Memory B cell (primary cell): ENCODE measurements at places on chromosomes 12 and 14.
A peak's percentile ranks its signal among the peaks of the same experiment; 100 is the strongest.

DNA sequence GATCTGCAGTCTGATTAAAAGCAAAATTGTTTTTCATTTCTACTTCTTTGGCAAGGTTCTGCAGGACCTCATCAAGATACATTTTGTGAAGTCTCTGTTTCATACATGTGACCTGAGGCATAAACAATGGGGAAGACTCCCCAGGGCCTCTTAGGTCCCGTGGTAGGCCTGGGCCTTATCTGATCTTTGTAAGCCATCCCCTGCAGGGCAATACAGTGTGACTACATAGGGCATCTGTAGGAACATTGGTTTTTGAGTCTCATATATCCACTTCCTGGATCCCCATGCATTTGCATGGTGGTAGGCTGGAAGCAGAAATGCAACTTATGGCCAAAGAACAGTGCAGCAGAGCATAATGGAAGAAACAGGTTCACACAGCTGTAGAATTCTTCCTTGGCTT lies 6.0 kb downstream of the FAR2 start:
- H3K27ac ChIP-seq, result no peak overlapping the region
- H3K4me1 ChIP-seq, result peaks cover 4% of the 10 kb centered on the region
- H3K27me3 ChIP-seq, result peaks cover 4% of the 10 kb centered on the region
- DNase-seq, result no peak
- no peak overlapping the region for H3K4me3 ChIP-seq
- H3K36me3 ChIP-seq, result no peaks in the 10 kb centered on the region

DNA sequence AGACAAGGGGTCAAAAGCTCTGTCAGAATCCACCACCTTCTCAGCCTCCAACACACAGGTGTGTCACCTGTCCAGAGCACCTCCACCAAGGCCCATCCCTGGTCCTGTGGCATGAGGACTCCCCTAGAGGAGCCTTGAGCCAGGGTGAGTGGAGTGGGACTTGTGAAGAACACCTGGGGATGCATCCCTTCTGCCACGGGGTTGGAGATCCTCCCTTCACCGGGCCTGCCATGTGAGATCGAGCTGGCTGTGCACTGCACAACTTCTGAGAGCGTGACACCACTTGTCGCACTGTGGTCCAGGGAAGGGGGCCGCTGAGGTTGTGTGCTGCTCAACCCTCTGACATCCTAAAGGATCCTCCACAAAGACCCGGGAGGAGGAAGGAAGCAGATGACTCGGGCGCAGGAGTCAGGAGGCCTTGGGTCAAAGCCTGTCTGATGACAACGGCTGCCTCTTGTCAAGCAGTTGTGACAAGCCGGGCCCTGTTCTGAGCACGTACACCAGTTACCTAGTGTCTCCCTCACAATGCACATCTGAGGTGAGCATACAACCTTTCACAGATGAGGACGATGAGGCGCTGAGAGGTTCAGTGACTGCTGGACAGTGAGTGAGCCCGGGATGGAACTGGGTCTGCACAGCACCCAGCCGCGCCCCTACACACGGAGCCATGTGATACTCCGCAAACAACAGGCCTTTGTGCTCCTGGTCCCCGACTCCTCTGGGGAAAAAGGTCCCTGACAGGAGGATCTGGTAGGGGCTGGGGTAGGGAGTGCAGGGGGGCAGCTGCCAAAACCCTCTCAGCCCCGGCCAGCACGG lies 35.6 kb downstream of the CHGA start:
- H3K4me1 ChIP-seq, result no peaks in the 10 kb centered on the region
- H3K27me3 ChIP-seq, result no peaks in the 10 kb centered on the region
- no peak overlapping the region for H3K4me3 ChIP-seq
- H3K36me3 ChIP-seq, result peaks cover 11% of the 10 kb centered on the region
- peak overlapping the region; percentile 58 for H3K27ac ChIP-seq

GRCh38 chr12:19273482-19274330 lies 144.2 kb downstream of the PLEKHA5 start:
- no peaks in the 10 kb centered on the region for H3K4me1 ChIP-seq
- H3K36me3 ChIP-seq, result no peaks in the 10 kb centered on the region
- no peaks in the 10 kb centered on the region for H3K27me3 ChIP-seq

GRCh38 chr14:52458721-52459085 lies 93.6 kb downstream of the TXNDC16 start:
- no peak for DNase-seq
- H3K4me1 ChIP-seq, result no peaks in the 10 kb centered on the region

- DNase-seq, result no peak
- H3K27ac ChIP-seq, result no peak overlapping the region
- H3K4me1 ChIP-seq, result no peaks in the 10 kb centered on the region
- no peaks in the 10 kb centered on the region for H3K36me3 ChIP-seq
- H3K27me3 ChIP-seq, result peaks cover 4% of the 10 kb centered on the region
- H3K4me3 ChIP-seq, result no peak overlapping the region
Observed at GRCh38 chr14:59844186-59844812, 26.3 kb downstream of the RTN1 start.

GRCh38 chr12:112855375-112855774 lies 51.4 kb upstream of the OAS1 start:
- no peak overlapping the region for H3K4me3 ChIP-seq
- DNase-seq, result no peak
- peaks cover 18% of the 10 kb centered on the region for H3K27me3 ChIP-seq
- H3K4me1 ChIP-seq, result no peaks in the 10 kb centered on the region

DNA sequence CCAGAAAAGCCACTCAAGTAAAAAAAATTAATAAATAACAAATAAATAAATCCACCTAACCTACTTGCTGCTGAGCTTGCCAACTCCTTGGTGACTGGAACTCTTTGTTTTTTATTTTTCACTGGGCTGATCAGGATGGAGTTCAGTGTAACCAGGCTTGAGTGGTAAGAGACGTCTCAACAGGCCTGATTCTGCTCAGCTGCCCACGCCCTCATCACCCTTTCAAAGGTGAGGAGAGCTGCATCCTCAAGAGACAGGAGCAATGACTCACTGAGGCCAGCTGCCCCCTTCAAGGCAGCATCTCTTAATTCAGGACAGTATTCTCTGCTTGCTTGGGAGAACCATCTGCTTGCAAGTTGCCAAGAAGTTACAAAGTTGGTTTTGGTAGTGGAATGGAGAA lies 111.9 kb upstream of the CPM start:
- no peaks in the 10 kb centered on the region for H3K4me1 ChIP-seq
- H3K36me3 ChIP-seq, result no peaks in the 10 kb centered on the region
- DNase-seq, result no peak
- no peak overlapping the region for H3K4me3 ChIP-seq

DNA sequence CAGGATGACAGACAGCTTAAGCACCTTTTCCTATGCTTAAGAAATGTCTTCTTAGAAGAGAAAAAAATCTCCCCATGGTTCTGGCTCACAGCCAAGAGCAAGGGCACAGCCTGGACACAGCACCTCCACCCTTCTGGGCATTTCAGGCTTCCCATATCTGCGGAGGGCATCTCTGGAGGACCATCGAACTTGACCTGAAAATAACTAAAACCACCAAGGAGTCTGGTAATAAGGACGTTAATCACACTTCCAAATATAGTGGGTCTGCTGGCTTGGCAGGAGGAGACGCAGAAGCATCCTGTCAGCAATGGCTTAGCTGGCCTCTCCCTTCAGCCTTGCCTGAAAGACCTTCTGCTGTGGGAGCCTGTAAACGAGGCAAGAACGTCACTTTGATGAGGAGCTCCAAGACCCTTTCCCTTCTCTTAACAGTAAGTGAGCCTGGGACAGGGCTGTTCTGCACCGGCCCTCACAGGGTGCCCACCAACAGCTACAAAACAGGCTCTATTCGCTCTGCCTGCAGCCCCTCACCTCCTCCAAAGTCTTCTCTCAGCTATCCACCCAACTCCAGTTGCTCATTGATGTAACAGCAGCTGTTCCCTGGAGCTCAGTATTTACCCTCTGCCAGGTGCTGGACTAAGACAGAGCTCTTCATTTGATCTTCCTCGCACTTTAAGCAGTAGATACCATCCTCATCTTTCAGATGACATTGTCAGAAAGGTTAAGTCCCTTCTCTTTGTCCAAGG lies 13.2 kb downstream of the SETD3 start:
- H3K36me3 ChIP-seq, result peaks cover 9% of the 10 kb centered on the region
- no peak overlapping the region for H3K4me3 ChIP-seq
- peaks cover 25% of the 10 kb centered on the region for H3K4me1 ChIP-seq
- H3K27ac ChIP-seq, result no peak overlapping the region

DNA sequence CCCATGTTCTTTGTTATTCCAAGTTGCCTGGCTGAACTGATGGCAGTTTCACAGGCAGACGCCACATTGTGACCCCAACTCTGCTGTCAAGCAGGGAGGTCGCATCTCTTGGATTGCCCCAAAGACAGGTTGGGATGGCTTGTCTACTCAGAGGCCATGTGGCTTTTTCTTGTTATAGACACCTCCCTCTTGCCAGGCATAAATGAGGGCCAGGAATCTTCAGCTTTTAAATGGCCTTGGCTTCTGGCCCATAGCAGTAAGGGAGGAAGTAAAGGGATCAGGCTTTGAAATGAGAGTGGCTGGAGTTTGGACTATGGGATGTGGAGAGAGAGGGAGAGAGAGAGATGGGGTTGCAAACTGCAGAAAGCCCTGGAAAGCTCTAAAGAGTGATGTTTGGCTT lies 215.0 kb downstream of the TBX5 start:
- H3K4me3 ChIP-seq, result no peak overlapping the region
- peaks cover 5% of the 10 kb centered on the region for H3K27me3 ChIP-seq
- no peaks in the 10 kb centered on the region for H3K4me1 ChIP-seq
- no peak for DNase-seq

- H3K4me1 ChIP-seq, result peaks cover 17% of the 10 kb centered on the region
- no peaks in the 10 kb centered on the region for H3K27me3 ChIP-seq
- no peaks in the 10 kb centered on the region for H3K36me3 ChIP-seq
- H3K4me3 ChIP-seq, result no peak overlapping the region
Observed at GRCh38 chr12:123265851-123266678, 5.6 kb downstream of the CDK2AP1 start.

- no peak overlapping the region for H3K27ac ChIP-seq
- H3K36me3 ChIP-seq, result peaks cover 6% of the 10 kb centered on the region
- no peak overlapping the region for H3K4me3 ChIP-seq
Observed at GRCh38 chr12:19451196-19451595, 11.9 kb downstream of the AEBP2 start.

DNA sequence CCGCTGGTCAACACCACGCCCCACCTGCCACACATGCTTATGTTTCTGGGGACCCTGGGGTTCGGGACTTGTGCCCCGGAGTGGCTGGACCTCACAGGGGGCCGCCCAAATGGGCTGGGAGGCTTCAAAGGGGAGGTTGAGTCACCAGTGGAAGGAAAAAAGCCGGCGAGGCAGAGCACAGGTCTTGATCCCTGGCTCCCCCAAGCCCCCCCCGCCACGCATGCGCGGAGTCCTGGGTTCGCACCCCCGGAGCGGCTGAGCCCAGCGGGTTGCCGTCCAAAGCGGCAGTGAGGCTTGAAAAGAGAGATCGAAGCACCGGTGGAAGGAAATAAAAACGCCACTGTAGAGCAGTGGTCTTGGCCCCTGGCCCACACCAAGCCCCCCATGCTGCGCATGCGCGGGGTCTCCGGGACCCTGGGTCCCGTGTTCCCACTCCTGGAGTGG lies 313.5 kb downstream of the ALG10 start:
- H3K4me1 ChIP-seq, result no peaks in the 10 kb centered on the region
- H3K36me3 ChIP-seq, result peaks cover 2% of the 10 kb centered on the region
- DNase-seq, result no peak

- no peaks in the 10 kb centered on the region for H3K27me3 ChIP-seq
- H3K36me3 ChIP-seq, result peaks cover 18% of the 10 kb centered on the region
- no peak overlapping the region for H3K27ac ChIP-seq
- H3K4me3 ChIP-seq, result no peak overlapping the region
Observed at GRCh38 chr12:50776749-50777728, 13.1 kb downstream of the ATF1 start.

- H3K36me3 ChIP-seq, result no peaks in the 10 kb centered on the region
- no peak overlapping the region for H3K4me3 ChIP-seq
- DNase-seq, result no peak
- H3K4me1 ChIP-seq, result no peaks in the 10 kb centered on the region
- no peak overlapping the region for H3K27ac ChIP-seq
Observed at GRCh38 chr14:76117789-76118484, 33.8 kb upstream of the GPATCH2L start.

GRCh38 chr14:70714055-70714550 lies 72.4 kb downstream of the TTC9 start:
- no peaks in the 10 kb centered on the region for H3K36me3 ChIP-seq
- H3K27me3 ChIP-seq, result peaks cover 1% of the 10 kb centered on the region
- peak; percentile 59 for DNase-seq
- H3K27ac ChIP-seq, result no peak overlapping the region
- H3K4me3 ChIP-seq, result no peak overlapping the region

DNA sequence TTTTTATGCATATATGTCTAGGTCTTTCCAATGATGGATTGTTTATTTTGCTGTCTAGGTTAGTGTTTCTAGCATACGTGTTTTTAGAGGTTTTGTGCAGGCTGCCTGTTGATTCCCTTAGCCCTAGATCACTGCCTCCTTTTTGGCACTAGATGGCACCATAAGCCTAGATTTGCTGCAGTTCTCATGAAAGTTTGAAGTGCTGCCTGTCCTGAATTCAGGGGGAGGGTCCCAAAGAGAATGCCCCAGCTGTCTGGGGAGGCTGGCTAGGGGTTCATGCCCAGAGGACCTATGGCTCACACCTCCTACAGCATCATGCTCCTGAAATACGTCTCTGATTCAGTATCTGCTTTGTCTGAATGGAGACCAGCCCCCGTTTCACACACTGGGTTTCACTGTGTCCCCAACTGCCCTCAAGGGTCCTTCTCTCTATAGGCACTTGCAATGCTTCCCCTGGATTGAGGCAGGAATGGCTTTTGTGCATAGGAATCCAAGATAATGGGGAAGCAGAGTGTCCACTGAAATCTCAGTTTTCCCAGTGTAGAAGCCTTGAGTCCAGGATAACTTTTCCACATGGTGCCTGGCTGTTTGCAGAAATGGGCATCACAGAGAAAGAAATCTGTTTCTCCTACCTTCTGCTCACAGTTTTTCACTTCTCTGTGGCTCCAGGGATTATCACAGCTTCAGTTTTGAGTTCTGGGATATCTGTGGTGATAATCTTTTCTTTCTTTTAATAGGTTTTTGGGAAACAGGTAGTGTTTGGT lies 14.2 kb upstream of the TXNRD1 start:
- peak; percentile 48 for DNase-seq
- peaks cover 8% of the 10 kb centered on the region for H3K36me3 ChIP-seq
- peaks cover 2% of the 10 kb centered on the region for H3K4me1 ChIP-seq
- H3K27ac ChIP-seq, result no peak overlapping the region
- H3K4me3 ChIP-seq, result no peak overlapping the region
- H3K27me3 ChIP-seq, result peaks cover 10% of the 10 kb centered on the region

- peaks cover 6% of the 10 kb centered on the region for H3K4me1 ChIP-seq
- no peak overlapping the region for H3K4me3 ChIP-seq
- peaks cover 5% of the 10 kb centered on the region for H3K27me3 ChIP-seq
- no peak for DNase-seq
- H3K36me3 ChIP-seq, result no peaks in the 10 kb centered on the region
- H3K27ac ChIP-seq, result no peak overlapping the region
Observed at GRCh38 chr12:131137009-131137835, 183.5 kb downstream of the ADGRD1 start.

DNA sequence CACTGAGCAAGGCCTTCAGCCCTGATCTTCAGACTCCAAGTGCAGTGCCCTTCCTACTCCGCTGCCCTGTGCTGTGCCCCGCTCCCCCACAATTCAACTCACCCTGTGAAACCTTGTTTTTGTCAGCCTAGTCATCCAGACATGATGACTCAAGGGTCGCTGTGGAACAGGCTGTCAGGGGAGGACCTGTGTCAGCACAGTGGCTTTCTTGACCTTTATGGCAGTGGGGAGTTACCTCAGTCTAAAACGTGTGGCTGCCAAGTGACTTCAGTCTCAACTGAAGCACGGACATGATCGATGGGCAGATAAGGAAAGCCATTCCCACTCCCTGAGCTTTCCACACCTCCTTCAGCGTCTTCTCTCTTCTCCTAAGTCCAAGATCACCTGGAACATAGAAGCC lies 16.3 kb upstream of the FLVCR2 start:
- peaks cover 5% of the 10 kb centered on the region for H3K27me3 ChIP-seq
- H3K4me3 ChIP-seq, result no peak overlapping the region
- H3K4me1 ChIP-seq, result peaks cover 5% of the 10 kb centered on the region
- no peak overlapping the region for H3K27ac ChIP-seq
